ENCODE measurements at places on chromosomes 1 and 21.

DNA sequence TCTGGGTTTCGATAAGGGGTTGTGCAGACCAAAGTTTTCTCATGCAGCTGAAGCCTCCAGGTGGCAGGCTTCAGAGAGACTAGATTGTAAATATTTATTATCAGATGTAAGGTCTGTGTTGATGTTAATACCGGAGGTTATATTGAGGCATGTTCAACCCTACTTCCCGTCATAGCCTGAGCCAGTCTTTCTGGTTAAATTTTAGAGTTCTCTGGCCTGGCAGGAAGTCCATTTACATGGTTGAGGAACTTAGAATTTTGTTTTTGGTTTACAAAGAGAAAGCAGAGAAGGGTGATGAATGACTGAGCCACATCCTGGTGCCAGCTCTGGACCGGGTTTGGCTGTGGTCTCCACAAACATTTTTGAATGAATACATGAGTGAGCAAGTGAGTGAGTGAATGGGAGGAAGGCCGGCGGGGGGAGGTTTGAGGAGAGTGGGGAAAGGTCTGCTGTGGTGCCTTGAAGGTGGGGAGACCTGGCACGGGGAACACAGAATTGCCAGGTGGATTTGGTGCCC is 218.5 kb downstream of the DISC1 start:
- no peak for DNase-seq

- no peak for DNase-seq
These were observed 49.3 kb downstream of the TNN start for GRCh38 chr1:175116903-175117302.

- DNase-seq, result peak; percentile 6
These were observed 8.8 kb downstream of the TINAGL1 start for GRCh38 chr1:31584869-31585735.

DNA sequence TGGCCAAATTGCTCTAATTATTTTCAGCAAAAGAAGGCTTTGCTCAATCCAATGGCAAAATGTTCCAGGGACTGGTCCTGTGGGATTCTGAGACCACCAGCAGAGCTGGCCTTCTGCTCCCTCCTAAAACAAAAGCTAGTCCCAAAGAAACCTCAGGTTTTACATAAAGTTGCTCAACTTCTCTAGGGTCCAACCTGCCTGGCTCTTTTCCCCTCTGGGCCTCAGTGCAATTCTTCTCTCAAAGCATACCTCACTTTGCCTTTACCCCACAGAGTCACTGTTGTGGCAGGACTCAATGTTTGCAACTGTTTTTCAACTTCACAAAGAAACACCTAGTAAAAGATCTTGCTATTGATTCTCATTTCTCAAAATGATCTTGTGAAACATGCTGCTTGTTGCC is 39.8 kb downstream of the TBX15 start:
- DNase-seq, result no peak

All from HEK293T (cell line).